ENCODE measurements at places on chromosomes 3 and 15.

GRCh38 chr3:38627956-38628355 is 21.5 kb downstream of the SCN5A start:
- DNase-seq, result no peak

- DNase-seq, result no peak
Measured at GRCh38 chr3:194333981-194334320, 17.2 kb downstream of the CPN2 start.

- no peak for DNase-seq
Measured at GRCh38 chr3:195893044-195893395, 15.3 kb downstream of the TNK2 start.

GRCh38 chr3:44227632-44228031 is 14.1 kb upstream of the TOPAZ1 start:
- peak; percentile 47 for DNase-seq

DNA sequence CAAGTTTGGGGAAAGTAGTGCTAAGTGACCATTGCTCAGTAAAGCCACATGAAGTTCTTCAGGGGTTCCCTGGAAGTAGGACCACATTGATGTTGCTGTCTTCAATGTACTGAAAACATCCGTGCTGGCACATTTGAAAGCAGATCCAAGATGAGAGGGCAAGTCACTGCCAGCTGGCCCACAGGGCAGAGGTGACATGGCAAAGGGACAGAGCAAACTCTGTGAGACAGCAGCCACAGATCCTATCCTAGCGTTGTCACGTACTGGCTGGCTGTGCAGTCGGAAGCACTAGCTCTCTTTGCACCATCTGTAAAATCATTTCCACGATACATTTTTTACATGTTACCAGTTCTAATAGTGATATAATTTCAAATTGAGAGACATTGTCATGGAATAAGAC is 13.8 kb downstream of the MUC13 start:
- DNase-seq, result no peak

GRCh38 chr3:182925944-182926337 is 54.4 kb downstream of the DCUN1D1 start:
- no peak for DNase-seq

- no peak for DNase-seq
Measured at GRCh38 chr3:128471110-128471509, 4.4 kb upstream of the DNAJB8 start.

- no peak for DNase-seq
Measured at GRCh38 chr3:30034246-30034991, 572.0 kb upstream of the TGFBR2 start.

DNA sequence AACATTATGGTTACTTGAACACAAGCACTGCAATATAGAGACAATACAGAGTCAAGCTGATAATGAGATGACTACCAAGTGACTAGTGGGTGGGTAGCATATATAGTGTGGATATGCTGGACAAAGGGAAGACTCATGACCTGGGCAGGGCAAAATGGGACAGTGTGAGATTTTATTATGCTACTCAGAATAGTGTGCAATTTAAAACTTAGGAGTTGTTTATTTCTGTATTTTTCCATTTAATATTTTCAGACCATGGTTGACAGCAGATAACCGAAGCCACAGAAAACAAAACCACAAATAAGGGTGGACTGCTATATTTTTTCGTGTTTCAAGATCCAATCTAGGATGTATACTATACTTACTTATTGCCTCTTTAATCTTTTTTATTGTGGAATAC is 19.6 kb downstream of the GALK2 start:
- no peak for DNase-seq

DNA sequence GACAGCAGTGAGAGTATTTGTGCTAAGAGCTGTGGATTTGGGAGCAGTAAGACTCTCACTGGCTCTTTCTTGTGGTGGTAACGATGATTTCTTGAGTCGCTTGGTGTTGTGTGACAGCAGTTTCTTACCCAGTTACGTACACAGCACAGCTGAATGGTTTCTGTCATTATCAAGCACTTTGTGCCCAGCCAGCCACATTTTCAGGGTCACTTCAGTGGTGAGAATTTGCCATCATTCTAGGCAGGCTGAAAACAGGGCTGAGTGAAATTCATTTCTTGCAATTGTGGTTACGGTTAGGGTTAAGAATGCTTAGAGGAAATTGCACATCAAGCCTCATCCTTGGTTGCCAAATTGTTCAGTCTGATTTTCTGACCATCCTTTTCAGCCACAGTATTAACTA is 130.1 kb downstream of the RYR3 start:
- DNase-seq, result no peak

DNA sequence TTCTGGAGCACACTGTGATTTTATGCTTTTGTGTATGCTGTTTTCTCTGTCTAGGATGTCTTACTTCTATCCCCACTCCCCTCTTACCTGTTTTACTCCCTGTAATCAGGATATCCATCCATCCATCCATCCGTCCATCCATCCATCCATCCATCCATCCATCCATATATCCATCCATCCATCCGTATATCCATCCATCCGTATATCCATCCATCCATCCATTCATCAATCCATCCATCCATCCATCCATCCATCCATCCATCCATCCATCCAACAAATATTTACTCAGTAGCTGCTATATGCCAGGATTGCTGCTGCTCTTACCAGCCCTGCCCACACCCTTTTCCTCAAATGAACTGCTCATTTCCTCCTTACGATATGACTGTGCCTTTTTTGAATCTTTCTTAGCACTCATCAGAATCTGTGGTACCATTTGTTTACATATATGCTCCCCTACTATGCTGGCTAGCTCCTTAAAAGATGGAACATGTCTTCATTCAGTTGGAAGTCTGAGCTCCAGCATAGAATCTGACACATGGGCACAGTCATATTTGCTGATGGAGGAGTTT is 35.2 kb downstream of the USP13 start:
- DNase-seq, result no peak

- DNase-seq, result no peak
Measured at GRCh38 chr15:89775815-89776214, 317 bp upstream of the MESP2 start.

DNA sequence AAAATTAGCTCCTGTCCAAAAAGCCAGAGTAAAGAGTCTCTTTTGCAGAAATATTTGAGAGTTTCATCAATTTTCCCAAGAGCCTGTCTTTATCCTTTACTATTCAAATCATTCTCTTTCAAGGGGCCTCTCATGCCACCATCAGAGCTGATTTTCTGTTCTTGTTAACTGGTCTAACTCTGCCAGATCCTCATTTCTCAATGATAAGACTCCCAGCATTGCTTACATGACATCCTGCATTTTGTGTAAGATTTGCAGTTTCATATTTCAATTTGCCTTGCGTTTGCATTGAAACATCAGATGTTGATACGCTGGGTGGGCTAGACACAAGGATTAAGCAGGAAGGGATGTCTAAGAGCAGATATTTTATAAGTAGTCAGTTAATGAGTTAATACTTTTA is 228.7 kb downstream of the TBL1XR1 start:
- DNase-seq, result no peak

GRCh38 chr3:140597792-140598191 is 80.1 kb upstream of the TRIM42 start:
- DNase-seq, result no peak

DNA sequence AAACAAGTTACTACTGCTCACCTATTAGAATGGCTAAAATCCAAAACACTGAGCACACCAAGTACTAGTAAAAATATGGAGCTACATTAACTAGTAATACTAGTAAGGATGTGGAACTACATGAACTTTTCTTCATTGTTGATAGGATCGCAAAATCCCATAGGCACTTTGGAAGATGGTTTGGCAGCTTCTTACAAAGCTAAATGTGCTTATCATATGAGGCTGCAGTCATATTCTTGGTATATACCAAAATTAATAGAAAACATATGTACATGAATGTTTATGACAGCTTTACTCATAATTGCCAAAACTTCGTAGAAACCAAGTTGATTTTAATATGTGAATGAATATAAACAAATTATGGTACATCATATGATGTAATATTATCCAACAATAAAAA is 366.8 kb upstream of the KCNMB2 start:
- DNase-seq, result no peak

- DNase-seq, result no peak
Measured at GRCh38 chr3:23271876-23272741, 69.0 kb downstream of the UBE2E2 start.

- DNase-seq, result no peak
Measured at GRCh38 chr3:123700791-123701722, 116.2 kb upstream of the HACD2 start.

DNA sequence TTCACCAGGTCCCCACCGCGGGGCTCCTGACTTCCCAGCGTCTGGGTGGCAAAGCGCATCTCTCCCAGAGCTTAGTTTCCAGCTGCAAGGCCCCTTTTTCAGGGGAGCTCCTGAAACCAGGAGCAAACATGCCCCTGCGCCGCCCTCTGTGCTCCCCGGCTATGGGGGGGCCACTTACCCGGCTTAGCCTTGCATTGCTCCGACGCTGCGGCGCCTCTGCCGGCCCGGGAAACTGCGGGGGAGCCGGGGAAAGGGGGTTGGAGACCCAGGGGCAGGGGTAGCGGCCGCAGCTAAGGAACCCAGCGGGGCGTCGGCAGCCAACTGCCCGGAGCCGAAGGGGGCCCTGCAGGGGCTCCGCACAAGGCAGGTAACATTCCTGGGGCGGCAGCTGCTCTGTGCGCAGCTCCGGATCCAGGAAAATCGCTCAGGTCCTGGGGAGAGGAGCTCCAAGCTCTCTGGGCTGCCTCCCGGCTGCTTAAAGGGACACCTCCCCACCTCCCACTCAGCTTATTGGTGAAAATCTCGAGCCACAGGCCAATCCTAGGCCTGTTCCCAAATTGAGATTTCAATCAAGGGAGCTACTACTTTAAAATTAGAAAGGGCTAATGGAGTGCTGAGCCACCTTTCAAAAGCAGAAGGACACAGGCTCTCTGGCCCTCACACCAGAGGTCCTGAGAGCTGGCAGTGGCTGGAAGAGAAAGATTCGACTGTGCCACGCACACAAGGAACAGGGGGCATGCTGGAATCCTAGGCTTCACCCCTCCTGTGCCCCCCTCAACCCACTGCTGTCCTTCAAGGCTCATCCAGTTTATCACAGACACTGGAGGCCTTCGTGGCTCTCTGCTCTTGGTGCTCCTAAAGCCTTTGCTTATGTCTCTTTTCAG is 42.7 kb upstream of the PRICKLE2 start:
- DNase-seq, result no peak

- no peak for DNase-seq
Measured at GRCh38 chr3:55330756-55331155, 156.3 kb downstream of the WNT5A start.
